Peyer's patch (tissue), 4 donors: ENCODE measurements at places on chromosomes 1 and 21. TPM values are rescaled to one million over a fixed set of nuclear protein-coding genes. Genes with fewer than 3 reads are reported as not detected.

DNA sequence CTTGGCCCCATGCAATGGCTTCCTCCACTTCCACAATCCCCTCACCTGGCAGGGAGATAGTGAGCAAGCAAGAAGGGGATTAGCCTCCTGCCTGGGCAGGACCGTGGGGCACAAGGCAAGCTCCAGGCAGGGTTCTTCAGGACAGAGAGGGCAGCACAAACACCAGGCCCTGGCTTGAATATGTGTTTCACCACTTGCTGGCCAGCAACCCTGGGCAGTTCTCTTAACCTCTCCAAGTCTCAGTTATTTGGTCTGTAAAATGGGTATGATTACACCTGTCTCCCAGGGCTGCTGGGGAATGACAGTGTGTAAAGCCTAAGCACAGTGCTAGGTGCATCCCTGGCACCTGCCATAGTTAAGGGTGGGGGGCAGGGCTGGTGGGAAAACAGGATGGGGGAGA, 31.9 kb downstream of the H3-3A start:
- no peaks in the 10 kb centered on the region for H3K4me1 ChIP-seq
- no peak overlapping the region for H3K27ac ChIP-seq
- DNase-seq = no peak

GRCh38 chr21:18970416-18970815, 566.8 kb upstream of the TMPRSS15 start:
- no peaks in the 10 kb centered on the region for H3K4me1 ChIP-seq
- H3K27me3 ChIP-seq = no peaks in the 10 kb centered on the region
- no peak overlapping the region for H3K27ac ChIP-seq
- H3K4me3 ChIP-seq = no peak overlapping the region
- DNase-seq = no peak
- no peaks in the 10 kb centered on the region for H3K36me3 ChIP-seq

- peaks cover 3% of the 10 kb centered on the region for H3K27me3 ChIP-seq
- no peaks in the 10 kb centered on the region for H3K4me1 ChIP-seq
- no peak for DNase-seq
- no peaks in the 10 kb centered on the region for H3K36me3 ChIP-seq
- no peak overlapping the region for H3K4me3 ChIP-seq
Measured at GRCh38 chr1:172004671-172005070, 163.4 kb downstream of the DNM3 start.

GRCh38 chr1:17676387-17677060, 78.6 kb upstream of the ACTL8 start:
- H3K4me3 ChIP-seq = no peak overlapping the region
- peaks cover 26% of the 10 kb centered on the region for H3K36me3 ChIP-seq
- H3K27ac ChIP-seq = no peak overlapping the region
- DNase-seq = no peak
- H3K27me3 ChIP-seq = no peaks in the 10 kb centered on the region

DNA sequence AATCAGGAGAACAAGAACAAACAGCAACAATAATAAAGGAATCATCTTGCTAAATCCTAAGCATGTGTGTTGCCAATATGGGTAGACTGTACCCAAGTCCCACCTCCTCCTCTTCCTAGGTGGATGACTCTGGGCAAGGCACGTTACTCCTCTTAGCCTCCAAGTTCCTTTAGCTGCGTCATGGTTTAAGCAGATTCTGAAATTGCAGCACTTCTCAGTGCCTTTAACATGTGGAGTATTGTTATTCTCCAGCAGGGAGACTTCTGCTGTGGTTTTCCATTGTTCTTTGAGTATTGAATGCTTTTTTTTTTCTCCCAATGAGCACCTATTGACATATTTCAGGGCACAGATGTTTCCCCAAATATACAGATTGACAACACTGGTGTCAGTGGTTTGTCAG, 15.5 kb downstream of the ARHGEF10L start:
- no peaks in the 10 kb centered on the region for H3K36me3 ChIP-seq
- H3K4me1 ChIP-seq = peaks cover 27% of the 10 kb centered on the region
- H3K4me3 ChIP-seq = no peak overlapping the region
- no peaks in the 10 kb centered on the region for H3K27me3 ChIP-seq

- no peak for DNase-seq
- no peaks in the 10 kb centered on the region for H3K27me3 ChIP-seq
- no peaks in the 10 kb centered on the region for H3K36me3 ChIP-seq
- no peak overlapping the region for H3K4me3 ChIP-seq
Measured at GRCh38 chr21:27586326-27586725, 619.4 kb upstream of the ADAMTS5 start.

DNA sequence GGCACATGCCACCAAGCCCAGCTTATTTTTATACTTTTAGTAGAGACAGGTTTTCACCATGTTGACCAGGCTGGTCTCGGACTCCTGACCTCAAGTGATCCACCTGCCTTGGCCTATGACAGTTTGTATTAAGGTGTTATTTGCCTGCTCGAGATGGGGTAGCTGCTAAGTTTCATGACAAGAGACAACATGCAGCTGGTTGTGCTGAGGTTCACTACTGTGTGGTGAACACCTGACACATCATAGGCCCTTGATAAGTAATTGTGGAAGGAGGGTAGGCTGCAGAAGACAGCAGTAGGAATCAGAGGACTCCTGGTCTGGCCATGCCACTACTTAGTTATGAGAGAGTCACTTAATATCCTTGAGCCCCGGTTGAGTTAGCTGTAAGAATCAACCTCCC, 46.2 kb downstream of the PLPP3 start:
- peaks cover 19% of the 10 kb centered on the region for H3K36me3 ChIP-seq
- no peak overlapping the region for H3K27ac ChIP-seq
- H3K4me1 ChIP-seq = peaks cover 24% of the 10 kb centered on the region
- H3K4me3 ChIP-seq = no peak overlapping the region

The DNAJC6 gene
- total RNA-seq = 0.76 TPM

The KRTAP21-2 gene
- total RNA-seq = not detected

GRCh38 chr1:23274134-23274505, 56.8 kb upstream of the HTR1D start:
- H3K4me1 ChIP-seq = no peaks in the 10 kb centered on the region
- no peaks in the 10 kb centered on the region for H3K36me3 ChIP-seq
- no peaks in the 10 kb centered on the region for H3K27me3 ChIP-seq
- H3K27ac ChIP-seq = no peak overlapping the region
- no peak for DNase-seq

- no peaks in the 10 kb centered on the region for H3K27me3 ChIP-seq
- no peak for DNase-seq
- no peaks in the 10 kb centered on the region for H3K4me1 ChIP-seq
- no peak overlapping the region for H3K4me3 ChIP-seq
Measured at GRCh38 chr1:110515891-110516290, 3.1 kb downstream of the KCNA10 start.

DNA sequence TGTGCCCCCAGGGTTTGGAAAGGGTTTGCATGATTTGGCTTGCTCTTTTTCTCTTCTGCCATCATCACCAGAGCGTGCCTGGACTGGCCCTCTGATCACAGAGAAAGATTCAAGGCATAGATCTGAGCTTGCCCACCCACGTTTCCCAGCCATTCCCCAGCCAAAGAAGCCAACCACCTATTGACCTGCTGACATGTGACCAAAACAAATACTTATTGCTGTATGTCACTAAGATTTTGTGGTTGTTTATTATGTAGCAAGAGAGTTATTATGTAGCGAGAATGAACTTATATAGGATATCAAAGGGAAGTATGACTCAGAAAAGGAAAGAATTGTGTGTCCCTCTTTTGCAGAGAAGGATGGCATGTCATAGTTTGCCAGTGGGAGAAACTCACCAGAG, 59.9 kb downstream of the UBE2U start:
- no peaks in the 10 kb centered on the region for H3K27me3 ChIP-seq
- no peak overlapping the region for H3K27ac ChIP-seq
- no peak for DNase-seq
- no peak overlapping the region for H3K4me3 ChIP-seq
- no peaks in the 10 kb centered on the region for H3K36me3 ChIP-seq
- H3K4me1 ChIP-seq = no peaks in the 10 kb centered on the region

DNA sequence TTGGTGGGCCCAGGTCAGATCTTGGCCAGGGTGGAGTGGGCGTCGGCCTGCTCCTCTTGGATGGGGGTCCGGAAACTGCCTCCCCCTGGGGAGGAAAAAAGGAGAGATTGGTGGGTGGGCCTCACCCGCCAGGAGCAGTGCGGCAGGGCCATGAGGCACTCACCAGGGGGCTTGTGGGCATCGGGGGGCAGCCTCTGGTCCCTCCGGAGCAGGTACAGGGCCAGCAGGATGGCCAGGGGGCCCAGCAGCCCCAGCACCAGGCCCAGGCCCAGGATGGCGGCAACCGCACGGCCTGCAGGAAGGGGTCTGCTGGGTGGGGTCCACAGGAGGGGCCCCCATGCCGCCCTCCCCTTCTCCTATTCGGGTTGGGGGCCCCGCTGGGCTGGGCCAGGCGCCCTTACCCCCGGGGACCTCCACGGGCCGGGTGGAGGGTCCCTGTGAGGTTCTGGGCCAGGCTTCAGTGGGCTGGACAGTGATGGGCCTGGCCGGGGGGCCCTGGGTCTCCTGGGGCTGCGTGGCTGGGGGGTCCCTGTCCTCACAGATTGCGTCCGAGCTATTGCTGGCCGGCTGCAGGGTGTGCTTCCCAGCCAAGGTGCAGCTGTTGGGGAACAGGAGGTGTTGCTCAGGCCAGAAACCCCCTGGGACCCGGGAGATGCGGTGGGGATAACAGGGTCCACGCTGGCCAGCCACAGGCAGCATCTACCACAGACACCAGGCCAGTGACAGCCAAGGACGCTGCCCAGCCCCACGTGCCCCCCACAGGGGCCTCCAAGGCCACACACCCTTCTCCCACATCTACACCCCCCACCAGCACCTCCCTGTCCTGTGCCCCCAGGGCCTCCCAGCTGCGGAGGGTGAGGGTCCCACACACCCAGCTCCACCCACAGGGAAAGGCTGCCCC, 2.2 kb downstream of the TNFRSF4 start:
- peaks cover 43% of the 10 kb centered on the region for H3K4me1 ChIP-seq
- peaks cover 8% of the 10 kb centered on the region for H3K27me3 ChIP-seq
- H3K4me3 ChIP-seq = peak overlapping the region; percentile 2
- peak; percentile 42 for DNase-seq
- no peaks in the 10 kb centered on the region for H3K36me3 ChIP-seq

GRCh38 chr1:226912587-226913176, 27.4 kb upstream of the COQ8A start:
- no peaks in the 10 kb centered on the region for H3K4me1 ChIP-seq
- peak; percentile 23 for DNase-seq
- H3K27ac ChIP-seq = no peak overlapping the region
- H3K27me3 ChIP-seq = no peaks in the 10 kb centered on the region
- H3K4me3 ChIP-seq = no peak overlapping the region

DNA sequence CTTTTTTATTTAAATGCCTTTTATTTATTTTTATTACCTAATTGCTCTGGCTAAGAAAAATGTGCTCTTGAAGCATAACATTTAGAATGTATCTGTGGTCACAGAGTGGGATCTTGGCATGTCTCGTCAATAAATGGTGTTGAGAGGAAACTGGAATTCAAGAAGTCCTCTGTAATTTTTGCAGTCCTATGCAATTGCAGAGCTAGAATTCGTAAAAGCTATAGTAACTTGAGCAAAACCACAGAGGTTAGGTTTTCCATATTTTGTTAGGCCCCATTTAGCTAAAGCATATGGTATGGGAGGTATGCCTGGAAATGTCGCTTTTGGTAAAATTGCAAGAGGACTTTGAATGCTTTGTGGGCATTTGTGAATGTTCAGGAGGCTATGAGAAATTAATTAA, 466.7 kb upstream of the NFIA start:
- H3K27me3 ChIP-seq = no peaks in the 10 kb centered on the region
- H3K4me3 ChIP-seq = no peak overlapping the region
- no peaks in the 10 kb centered on the region for H3K4me1 ChIP-seq

The SOD1 gene
- total RNA-seq = 248 TPM

The RIPPLY3 gene
- total RNA-seq = 3.3 TPM

DNA sequence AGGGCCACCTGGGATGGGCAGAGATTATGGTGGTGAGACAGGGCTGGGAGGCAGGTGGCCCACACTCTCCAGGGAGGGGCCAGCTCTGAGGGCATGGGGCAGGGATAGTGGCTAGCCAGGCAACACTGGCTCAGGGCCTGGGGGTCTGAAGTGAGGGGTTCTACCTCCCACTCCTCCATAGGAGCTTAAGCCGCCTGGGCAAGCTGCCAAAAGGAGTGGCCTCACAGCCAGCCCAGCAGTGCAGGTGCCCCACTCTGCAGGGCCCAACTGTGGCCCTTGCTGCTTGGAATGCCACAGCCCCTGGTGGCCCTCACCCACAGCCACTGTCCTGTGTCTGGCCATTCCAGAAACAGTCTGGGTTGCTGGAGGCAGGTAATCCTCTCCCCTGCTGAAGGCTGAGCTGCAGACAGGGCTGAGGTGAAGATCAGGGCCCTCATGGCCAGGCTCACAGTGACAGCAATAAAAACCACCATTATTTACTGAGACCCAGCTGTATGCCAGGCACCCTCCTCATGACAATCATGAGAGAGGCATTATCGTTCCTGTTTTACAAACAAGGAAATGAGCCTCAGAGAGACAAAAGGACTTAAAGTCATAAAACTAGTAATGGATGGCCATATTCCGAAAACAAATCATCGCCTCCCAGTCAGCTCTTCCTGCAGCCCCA, 31.0 kb downstream of the KIF21B start:
- H3K27me3 ChIP-seq = no peaks in the 10 kb centered on the region
- no peak for DNase-seq
